ENCODE measurements at places on chromosomes 11 and 22.

DNA sequence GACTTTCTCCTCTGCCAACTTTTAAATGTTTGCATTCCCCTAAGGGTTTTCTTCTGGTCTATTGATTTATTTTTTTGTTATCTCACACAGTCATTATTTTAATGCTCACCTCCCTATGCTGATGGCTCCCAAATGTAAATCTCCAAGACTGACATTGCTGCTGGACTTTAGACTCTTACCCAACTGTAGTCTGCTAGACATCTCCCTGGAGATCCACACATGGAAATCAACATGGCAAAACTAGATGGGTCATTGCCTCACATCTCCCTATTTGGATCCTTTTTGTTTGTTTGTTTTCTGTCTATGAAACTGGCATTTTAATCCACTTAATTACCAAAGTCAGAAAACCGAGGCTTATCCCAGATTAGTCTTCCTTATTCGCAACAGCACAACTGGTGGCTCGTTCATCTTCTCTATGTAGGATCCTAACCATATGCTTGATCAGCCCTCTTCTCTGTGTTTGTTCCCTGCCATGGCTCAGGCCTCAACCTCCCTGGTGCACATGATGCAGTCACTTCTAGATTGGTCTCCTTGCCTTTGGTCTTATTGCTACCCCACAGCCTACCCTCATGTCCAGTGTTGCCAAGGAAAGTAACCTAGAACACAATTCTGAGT, 37.3 kb downstream of the SC5D start:
- DNase-seq, result no peak

- no peak for DNase-seq
Measured at GRCh38 chr22:48888466-48889208, 939.0 kb downstream of the BRD1 start.

- DNase-seq, result no peak
Measured at GRCh38 chr22:25964961-25965730, 204.1 kb upstream of the SEZ6L start.

DNA sequence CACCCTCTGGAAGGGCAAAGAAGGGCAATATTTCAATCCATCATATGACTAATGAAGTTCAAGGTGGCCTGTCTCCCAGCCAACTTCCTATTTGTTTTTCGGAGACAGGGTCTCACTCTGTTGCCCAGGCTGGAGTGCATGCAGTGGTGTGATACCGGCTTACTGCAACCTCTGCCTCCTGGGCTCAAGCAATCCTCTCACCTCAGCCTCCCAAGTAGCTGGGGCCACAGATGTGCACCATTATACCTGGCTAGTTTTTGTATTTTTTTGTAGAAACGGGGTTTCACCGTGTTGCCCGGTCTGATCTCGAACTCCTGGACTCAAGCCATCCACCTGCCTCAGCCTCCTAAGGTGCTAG, 13.4 kb downstream of the ABTB2 start:
- no peak for DNase-seq

GRCh38 chr11:117931331-117931950, 2.2 kb upstream of the TMPRSS13 start:
- no peak for DNase-seq

DNA sequence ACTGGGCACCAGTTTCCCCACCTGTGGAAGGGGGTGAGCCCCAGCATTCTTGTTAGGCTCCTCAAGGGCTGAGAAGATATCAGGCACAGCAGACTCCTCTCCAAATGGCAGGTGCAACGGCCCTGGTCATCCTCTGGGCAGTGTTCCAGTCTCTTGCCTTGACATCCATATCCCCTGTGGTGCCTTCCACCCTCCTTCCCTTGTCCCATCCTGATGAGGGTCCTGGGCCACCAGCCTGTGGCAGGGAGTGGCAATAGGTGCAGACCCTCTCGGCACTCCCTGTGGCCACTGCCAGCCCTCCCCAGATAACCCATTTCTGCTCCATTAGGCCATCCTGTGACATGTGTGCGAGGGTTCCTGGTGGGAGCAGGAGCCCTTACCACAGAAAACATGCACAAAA, 78.8 kb upstream of the NECTIN1 start:
- DNase-seq, result no peak

DNA sequence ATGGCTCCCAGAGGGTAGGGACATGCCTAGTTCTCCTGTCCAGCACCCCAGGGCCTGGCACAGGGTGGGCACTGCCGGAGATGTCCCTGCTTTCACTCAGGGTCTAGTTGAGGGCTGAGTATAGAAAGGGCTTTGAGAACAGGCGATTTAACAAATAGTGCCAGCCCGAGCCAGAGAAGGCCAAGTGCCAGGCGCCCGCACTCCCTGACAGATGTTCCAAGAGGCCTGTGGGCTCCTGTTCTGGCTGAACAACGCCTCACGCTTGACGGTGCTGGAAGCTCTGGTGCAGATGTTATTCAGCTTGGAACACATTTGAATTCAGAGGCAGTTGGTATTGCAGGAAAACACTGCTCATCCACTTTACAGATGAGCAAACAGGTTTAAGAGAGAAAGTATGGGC, 46.5 kb downstream of the NFAM1 start:
- DNase-seq, result no peak

DNA sequence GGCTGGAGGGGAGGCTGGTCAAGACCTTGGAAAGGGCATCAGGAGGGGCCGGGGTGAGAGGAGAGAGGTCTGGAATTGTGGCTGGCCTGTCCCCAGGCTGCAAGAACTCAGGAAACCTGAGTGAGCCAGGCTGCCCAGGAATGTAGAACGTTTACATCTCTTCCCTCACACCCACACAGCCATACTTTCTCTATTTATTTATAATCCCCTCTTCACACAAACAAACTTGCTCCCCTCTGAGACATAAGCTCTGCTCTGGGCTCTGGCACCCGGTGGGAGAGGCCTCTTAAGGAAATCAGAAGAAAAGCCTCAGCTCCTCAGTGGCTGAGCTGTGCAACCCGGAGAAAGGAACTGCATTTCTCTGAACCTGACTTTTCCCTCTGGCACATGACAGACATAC, 5.5 kb downstream of the CHRDL2 start:
- no peak for DNase-seq

DNA sequence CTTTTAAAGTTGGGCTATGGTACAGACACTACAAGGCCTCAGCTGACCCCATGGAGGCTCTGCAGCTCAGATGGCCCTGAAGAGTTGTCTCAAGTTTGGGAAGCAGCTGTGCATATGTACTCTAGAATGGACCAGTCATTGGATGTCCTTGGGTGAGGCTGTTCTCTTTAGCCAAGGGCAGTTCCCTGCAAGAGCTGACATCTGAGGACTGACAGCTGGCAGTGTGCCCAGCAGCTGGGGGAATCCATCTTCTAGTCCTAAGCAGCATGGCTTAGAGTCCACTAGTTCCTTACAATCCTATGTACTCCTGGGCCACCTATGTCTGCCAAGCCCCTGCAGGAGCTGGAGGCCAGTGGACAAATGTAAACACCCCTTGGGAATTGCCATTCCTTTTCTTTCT, 76.5 kb downstream of the C11orf91 start:
- no peak for DNase-seq

GRCh38 chr11:119426142-119426541, 3.2 kb upstream of the THY1 start:
- DNase-seq, result no peak

- no peak for DNase-seq
Measured at GRCh38 chr11:111960916-111961315, 23.8 kb downstream of the DIXDC1 start.

GRCh38 chr22:44752285-44753188, at the start of gene ARHGAP8:
Gene ARHGAP8 (plus strand): TSS chr22:44752575. CDS start chr22:44786528, 33,953 bp downstream.
- no peak for DNase-seq

DNA sequence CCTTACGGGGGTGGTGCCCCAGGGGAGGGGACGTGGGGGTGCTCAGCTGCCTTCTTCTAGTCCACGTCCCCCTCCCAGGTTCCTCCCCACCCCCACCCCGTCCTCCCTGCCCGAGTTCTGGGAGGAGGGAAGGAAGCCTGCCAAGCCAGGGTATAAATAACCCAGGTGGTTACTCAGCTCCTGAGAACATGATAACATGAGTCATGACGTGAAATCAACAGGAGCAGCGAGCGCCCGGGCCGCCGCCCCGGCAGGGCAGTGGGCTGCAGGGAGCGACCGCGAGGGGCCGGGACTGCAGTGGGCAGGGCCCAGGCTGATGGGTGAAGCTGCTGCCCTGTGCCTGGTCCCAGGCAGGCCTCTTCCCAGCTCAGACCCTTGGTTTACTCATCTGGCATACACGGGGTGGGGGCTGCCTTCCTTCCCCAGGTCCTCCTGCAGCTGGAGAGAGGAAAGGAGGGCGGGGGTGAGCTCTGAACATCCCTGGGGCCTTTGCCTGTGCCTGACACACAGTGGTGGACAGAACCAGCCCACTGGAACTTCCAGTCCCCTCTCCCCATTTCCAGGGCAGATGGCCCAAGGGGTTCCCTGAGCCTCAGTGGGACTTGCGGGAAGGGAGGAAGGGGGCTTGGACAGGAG, 8.8 kb upstream of the PDGFB start:
- no peak for DNase-seq

DNA sequence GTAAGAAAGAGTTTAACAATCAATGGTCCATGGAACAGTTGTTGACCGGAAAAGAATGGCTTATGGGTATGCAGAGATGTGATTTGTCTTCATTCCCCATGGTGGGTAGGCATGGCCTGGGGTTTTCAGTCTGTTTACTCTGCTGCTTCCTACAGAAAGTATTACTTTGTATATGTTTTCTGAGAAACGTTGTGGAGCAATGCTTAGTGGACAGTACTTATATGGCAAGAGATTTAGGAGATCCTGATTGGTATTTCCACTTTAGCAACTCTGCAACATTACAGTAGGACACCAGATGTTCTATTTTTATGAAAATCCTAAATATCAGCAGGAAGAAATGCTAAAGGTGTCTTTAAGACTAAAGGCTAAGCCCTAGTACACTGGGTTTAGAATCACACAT, 309.1 kb downstream of the AASDHPPT start:
- DNase-seq, result no peak

- DNase-seq, result no peak
Measured at GRCh38 chr22:26985931-26986782, 328.8 kb downstream of the MIAT start.

- DNase-seq, result no peak
Measured at GRCh38 chr11:88590361-88590760, 252.8 kb upstream of the CTSC start.

GRCh38 chr11:86551288-86552092, 120.9 kb downstream of the ME3 start:
- DNase-seq, result no peak

DNA sequence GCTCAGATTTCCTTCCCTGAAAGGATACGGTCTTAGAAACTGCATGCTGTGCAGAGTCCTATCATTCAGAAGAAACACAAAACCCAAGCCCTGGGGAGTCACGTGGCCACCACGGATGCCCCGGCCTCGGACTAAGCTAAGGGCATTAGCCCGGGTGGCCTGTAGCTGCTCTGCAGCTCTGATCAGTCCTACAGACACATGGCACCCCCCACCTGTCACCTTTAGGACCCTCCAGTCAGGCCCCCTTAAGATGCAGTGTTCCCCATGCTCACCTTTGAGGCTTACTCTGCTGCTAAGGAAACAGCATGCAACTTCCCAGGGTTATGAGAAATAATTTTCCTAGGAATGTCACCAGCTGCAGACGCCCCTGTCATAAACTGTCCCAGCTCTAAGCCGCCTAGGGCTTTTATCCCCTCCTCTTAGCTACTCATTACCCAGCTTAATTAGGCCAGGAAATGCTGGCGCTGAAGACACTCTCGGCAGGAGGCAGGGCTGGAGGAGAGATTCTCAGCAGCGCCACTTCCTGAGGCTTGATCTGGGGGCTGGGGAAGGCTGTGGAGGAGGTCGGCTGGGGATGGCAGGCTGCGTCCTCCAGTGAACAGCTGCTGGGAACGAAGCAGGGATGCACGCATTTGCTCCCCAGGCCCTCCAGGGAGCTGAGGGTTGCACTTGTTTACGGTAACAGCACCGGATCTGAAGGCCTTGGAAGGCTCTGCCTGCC, 47.2 kb upstream of the ADA2 start:
- DNase-seq, result no peak

DNA sequence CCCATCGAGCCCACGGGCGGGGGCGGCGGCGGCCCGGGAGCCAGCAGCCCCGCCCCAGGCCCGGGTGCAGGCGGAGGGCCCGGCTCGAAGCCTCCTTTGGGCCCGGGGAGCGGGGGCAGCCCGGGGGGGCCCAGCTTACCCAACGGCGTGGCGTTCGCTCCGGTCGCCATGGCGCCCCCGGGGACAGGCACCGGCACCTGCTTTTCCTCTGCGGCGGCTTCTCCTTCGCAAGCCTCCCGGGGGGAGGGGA, 194 bp downstream of the SF1 start:
- no peak for DNase-seq

- no peak for DNase-seq
Measured at GRCh38 chr11:69611548-69612526, 29.1 kb upstream of the CCND1 start.

Data from nucleus accumbens (tissue), 56 donors.